ENCODE measurements at places on chromosomes 5 and 9.

DNA sequence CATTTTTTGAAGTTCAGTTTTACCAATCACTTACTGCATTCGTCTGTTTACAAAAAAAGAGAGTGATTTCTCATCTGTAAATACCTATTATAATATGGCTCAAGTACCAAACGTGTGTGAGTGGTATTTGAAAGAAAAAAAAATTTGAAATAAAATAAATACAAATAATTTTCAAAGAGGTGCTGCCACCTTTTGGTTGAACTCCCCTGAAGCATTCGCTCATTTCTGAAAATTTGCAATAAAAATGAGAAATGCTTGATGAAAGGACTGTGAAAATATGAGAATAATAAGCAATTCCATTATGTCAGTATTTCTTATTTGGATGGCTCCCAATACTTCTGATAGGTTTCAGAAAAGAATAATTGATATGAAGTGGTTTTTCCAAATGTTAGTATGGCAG, 409.9 kb downstream of the CTNND2 start:
- DNase-seq = no peak

- no peak for DNase-seq
Observed at GRCh38 chr5:58795327-58795726, 212.5 kb downstream of the RAB3C start.

GRCh38 chr5:73998489-73998888, 372.5 kb downstream of the ARHGEF28 start:
- no peak for DNase-seq

DNA sequence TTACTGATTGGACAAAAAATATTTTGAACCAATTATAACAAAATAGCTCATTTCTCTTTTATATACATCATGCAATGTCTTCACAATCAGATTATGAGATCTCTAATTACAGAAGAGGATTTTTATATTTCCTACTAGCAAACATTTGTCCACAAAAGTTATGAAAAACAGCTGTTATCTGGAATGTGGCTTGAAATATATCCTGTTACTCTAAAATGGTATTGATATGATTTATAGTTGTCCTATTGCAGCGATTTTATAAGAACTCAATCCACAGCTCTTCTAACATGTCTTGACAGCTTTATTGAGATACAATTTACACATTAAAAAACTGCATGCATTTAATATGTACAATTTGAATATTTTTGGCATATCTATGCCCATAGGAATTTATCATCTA, 779.9 kb upstream of the ACO1 start:
- DNase-seq = no peak

- no peak for DNase-seq
Observed at GRCh38 chr5:97418462-97418861, 235.4 kb upstream of the RIOK2 start.

- no peak for DNase-seq
Observed at GRCh38 chr9:107260437-107261081, 22.5 kb upstream of the RAD23B start.

DNA sequence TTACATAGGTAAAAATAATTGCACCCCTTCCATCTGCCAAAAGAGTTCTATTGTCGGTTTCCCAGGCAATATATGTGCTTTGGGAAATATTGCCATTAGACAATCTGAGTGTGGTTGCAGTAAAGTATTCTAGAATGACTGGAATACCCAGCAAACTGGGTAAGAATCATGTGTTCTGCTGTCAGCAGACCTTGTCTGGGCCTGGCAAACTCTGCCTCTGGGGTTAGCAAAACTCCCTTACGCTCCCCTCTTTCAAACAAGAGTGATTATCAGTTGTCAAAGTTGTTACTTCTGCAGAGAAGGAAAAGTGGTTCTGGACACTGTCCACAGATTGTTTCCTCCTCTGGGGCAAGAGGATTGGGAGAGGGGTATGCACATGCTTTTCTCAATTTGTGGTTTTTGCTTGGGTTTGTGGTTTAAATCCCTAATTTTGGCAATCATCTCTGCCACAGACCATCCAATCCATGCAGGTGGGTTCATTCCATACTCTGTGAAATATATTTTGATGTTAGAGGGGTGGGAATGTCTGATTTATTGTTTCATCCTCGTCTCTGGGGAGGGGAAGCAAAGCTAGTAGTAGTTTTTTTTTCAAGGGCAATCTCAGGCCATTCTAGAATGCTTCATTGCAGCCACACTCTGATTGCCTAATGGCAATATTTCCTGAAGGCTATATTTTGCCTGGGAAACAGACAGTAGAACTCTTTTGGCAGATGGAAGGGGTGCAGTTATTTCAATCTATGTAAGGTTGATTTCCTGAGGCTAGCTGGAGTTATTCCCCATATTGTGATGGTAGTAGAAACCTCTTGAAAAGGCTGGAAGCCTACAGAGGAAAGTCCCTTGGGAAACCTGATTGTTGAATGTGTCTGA, 24.0 kb upstream of the TNFSF15 start:
- no peak for DNase-seq

DNA sequence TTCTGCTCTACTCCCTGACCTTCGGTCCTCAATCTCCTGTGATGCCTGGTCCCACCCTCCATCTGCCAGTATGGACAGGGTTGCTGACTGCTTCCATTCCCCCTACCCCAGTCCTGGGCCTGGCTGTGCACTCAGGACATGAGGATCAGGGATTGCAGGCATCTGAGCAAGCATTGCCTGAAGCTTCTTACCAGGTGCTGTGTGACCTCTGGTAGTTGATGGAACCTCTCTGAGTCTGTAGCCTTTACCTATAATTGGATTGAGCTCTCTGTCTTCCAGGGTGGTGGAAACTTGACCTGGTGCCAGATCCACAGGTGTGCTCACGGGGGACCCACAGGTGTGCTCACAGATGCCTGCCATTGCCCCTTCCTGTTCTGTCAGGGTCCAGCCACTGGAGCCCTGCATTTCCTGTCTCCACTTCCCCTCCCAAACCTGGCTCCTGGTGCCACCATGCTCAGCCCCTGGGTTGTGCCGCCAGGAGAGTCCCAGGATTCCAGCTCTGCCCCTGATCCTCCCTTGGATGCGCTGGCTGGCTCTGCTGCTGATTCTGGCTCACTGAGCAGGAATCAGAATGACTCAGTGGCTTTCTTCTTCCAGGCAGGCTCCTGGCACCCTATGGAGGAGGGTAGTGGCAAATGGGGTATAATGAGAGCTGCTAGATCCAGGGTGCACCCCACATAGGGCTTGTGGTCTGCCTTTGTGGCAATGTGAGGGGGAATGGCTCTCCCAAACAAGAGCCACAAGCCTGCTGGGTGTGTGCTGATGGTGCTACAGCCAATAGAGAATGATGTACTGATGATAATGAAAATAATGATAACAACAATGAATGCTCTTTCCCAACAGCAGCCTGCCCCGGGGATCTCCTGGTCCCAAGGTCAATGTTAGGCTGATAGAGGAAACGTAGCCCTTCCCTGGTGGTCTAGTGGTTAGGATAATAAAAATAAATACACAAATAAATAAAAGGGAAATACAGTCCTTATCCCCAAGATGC, 35.2 kb upstream of the PSD2 start:
- DNase-seq = no peak

GRCh38 chr9:37512437-37512836, 26.7 kb downstream of the POLR1E start:
- no peak for DNase-seq

- no peak for DNase-seq
Observed at GRCh38 chr5:58763390-58763789, 180.5 kb downstream of the RAB3C start.

- DNase-seq = no peak
Observed at GRCh38 chr5:116032991-116033390, 719 bp downstream of the ARL14EPL start.

DNA sequence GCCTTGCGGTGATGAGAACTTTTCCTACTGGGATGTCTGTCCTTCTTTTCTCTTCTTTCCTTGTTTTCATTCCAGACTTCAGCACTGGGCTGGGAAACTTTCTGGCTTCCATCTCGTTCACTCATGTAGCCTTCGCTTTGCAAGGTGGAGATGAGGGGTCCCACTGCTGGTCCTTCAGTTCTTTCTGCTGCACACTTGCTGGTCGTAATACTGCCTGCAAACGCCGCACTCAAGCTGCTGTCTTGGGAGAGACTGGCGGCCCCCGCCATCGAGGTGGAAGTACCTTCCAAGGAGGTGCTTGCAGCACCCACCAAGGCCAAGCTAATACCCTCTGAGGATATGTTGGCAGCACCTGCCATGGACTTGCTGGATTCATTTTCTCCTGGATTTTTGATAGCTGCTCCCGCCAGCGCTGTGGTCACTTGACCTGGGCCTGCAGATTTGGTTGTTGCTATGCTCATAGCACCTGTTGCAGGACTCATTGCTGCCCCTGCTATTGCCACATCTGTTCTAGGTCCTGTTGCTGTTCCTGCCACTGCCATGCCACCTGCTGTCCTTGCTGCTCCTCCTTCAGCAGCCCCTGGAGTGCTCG, 3.0 kb downstream of the GARIN3 start:
- no peak for DNase-seq

GRCh38 chr5:112203229-112203628, 215.8 kb downstream of the EPB41L4A start:
- no peak for DNase-seq

GRCh38 chr9:137428841-137429545, 5.8 kb downstream of the NOXA1 start:
- no peak for DNase-seq

- no peak for DNase-seq
Observed at GRCh38 chr9:91181541-91181940, 180.2 kb downstream of the AUH start.

DNA sequence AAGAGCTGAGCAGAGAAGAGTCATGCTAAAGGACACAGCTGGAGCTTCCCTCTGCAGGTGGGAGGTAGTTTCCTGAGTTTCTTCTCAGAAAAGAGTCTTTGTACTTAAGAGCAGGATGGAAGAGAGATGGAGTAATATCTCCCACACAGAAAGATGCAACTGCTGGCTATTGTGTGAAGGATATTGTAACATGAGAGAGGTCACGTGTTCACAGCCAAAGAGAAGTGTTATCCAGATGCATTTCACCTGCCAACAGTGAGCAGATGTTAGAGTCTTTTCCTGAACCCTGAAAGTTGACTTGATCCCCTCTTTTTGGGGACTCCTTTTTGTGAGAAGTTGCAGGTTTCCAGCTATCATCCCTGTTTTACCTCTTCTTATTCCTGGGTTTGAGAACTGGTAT, 14.0 kb upstream of the TRIO start:
- DNase-seq = no peak

GRCh38 chr9:38619556-38620447, 594 bp downstream of the ANKRD18A start:
- no peak for DNase-seq

DNA sequence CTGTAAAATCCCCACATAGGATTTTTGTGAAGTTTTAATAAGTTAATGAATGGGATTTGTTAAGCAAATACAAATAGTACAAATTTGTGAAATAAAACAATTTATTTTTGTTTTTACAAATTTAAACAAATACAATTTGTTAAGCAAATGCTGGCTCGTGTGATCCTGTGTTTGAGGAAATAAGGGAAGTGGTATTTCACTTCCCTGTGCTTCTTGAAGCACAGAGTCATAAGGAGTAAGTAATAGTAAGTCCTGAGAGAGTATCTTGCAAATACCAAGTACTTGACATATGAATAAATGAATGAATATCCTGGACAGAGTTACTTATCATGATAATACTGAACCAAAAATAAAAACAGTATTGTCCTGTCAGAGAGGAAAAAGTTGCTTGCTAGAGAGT, 9.1 kb downstream of the SMIM3 start:
- DNase-seq = no peak

DNA sequence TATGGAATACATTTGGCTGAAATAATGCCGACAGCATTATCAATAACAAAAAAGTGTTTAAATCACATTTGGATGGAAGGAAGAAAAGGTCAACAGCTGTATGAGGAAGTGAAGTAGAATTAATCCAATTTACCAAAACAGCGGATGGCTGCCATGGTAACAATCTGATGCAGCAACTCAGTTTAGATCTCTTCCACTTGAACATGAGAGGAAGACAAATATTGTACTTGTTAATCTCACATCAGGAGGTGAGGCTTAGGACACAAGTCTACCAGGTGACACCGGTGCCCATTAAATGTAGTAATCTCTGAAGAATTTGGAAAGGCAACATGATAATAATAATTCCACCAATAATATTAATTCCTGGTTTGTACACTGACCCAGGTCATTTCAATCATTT, 2.4 kb downstream of the RASEF start:
- DNase-seq = peak; percentile 63

- no peak for DNase-seq
Observed at GRCh38 chr9:6899274-6899673, 141.5 kb downstream of the KDM4C start.

DNA sequence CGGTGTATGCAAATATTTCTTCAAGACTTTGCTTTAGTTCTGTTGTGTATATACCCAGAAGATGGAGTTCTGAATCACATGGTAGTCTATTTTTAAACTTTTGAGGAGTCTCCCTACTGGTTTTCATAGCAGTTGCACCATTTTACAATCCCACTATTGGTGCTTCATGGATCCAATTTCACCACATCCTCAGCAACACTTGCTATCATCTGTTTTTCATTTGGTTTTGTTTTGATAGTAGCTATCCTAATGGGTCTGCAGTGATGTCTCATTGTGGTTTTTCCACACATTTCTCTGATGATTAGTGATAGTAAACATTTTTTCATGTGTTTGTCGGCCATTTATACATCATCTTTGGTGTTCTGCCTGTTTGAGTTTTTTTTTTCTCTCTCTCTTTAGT, 1339.3 kb downstream of the EFNA5 start:
- DNase-seq = no peak

GRCh38 chr5:164233791-164234190, 728.4 kb downstream of the MAT2B start:
- no peak for DNase-seq

DNA sequence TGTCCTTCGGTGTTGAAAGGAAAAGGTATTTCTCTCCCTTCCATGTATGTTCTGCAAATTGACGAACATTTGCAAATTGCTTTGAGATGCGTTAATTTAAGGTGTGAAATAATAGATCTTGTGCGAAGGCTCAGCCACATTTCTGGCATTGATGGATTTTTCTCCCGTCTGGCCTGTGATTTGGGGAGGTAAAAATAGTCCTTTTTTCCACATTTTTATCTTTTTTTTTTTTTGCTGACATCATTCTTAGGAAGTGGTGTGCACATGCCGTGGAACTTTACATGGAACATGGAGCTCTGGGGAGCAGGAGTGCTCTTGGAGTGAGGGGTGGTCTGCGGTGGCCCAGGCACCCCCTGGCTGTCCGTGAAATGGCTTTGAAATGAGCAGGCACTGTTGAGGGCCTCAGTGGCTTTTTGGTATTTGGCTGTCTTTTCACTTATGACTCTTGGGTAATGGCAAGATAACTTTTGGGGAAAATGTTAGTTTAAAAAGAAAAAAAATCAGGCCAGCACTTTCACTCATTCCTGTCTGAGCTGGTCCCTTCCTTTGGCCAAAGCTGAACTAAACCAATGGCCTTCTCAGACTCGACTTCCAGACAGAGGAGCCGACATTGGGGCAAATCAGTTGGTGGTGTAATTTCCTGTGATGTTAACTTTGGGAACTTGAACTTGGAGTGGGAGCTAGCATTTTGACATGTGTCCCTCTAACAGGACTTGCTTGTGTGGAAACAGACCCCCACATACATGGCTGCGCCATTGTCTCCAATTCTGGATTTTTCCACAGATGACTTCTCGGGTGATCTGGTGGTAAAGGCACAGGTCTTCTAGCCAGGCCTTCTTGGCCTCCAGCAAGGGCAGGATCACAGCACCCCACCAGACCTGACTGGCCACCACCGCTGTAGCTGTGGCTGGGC, 4.2 kb downstream of the NEK6 start:
- DNase-seq = no peak

- DNase-seq = no peak
Observed at GRCh38 chr5:169426784-169427183, 125.8 kb upstream of the SLIT3 start.
